ENCODE measurements at places on chromosomes 6 and 20. TPM values are rescaled to one million over a fixed set of nuclear protein-coding genes. Genes with fewer than 3 reads are reported as not detected.

- no peak overlapping the region for H3K27ac ChIP-seq
- no peak overlapping the region for H3K4me3 ChIP-seq
- no peaks in the 10 kb centered on the region for H3K36me3 ChIP-seq
- DNase-seq, result no peak
- no peaks in the 10 kb centered on the region for H3K27me3 ChIP-seq
- no peaks in the 10 kb centered on the region for H3K4me1 ChIP-seq
These were observed 178.1 kb upstream of the TCF21 start for GRCh38 chr6:133710826-133711225.

- no peak overlapping the region for H3K27ac ChIP-seq
- H3K36me3 ChIP-seq, result no peaks in the 10 kb centered on the region
- H3K4me3 ChIP-seq, result no peak overlapping the region
- DNase-seq, result peak; percentile 43
These were observed 17.5 kb upstream of the FAM110A start for GRCh38 chr20:815914-816606.

- H3K4me3 ChIP-seq, result no peak overlapping the region
- H3K4me1 ChIP-seq, result peaks cover 8% of the 10 kb centered on the region
- H3K27me3 ChIP-seq, result no peaks in the 10 kb centered on the region
- no peak for DNase-seq
These were observed 58.1 kb upstream of the ESR1 start for GRCh38 chr6:151749341-151749740.

- no peak overlapping the region for H3K27ac ChIP-seq
- H3K4me3 ChIP-seq, result no peak overlapping the region
- DNase-seq, result no peak
- no peaks in the 10 kb centered on the region for H3K36me3 ChIP-seq
- no peaks in the 10 kb centered on the region for H3K4me1 ChIP-seq
These were observed 35.2 kb downstream of the FAM184A start for GRCh38 chr6:119043265-119043664.

DNA sequence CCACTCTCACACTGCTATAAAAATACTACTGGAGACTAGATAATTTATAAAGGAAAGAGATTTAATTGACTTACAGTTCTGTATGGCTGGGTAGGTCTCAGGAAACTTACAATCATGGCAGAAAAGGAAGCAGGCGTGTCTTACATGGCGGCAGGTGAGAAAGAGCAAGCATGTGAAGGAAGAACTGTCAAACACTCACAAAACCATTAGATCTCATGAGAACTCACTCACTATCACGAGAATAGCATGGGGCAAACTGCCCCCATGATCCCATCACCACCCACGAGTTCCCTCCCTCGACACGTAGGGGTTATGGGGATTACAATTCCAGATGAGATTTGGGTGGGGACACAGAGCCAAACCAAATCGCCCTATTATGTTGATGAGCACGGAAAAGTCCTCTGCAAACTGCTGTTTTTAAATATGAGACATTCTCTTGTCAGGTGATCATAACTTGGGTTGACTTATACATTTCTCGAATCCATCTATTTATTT lies 133.5 kb downstream of the AIG1 start:
- no peaks in the 10 kb centered on the region for H3K27me3 ChIP-seq
- peaks cover 19% of the 10 kb centered on the region for H3K4me1 ChIP-seq
- peaks cover 5% of the 10 kb centered on the region for H3K36me3 ChIP-seq
- no peak overlapping the region for H3K27ac ChIP-seq

The LHFPL5 gene
- not detected for total RNA-seq
